ENCODE measurements at places on chromosomes 3 and 15.

DNA sequence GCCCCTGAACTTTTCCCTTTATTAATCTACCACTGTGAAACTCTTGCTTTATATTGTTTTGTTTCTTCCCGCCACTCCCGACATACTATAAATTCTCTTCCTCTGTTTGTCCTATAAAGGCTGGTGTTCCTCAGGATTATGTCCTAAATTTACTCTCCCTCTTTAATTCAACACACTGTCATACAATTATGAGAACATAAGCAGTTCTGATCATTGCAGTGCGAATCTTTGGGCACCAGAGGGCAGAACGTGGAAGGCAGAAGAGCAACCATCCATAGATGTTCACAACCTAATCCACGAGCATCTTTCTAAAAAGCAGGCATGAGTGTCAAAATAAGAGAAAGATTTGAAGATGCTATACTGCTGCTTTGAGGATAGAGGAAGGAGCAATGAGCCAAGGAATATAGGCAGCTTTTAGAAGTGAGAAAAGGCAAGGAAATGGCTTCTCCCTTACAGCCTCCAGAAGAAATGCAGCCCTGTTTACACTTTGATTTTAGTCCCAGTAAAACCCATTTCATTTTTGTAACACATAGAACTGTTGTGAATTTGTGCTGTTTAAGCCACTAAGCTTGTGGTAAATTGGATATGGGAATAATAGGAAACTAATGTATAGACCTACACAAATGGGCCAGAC is 179.4 kb downstream of the GBE1 start:
- peak; percentile 0 for DNase-seq

GRCh38 chr3:143383421-143383820 is 263.9 kb downstream of the CHST2 start:
- DNase-seq: no peak

- DNase-seq: no peak
These were observed 2.0 kb downstream of the FSTL1 start for GRCh38 chr3:120448756-120449155.

- no peak for DNase-seq
These were observed 15.7 kb upstream of the SERPINI2 start for GRCh38 chr3:167489571-167489970.

GRCh38 chr15:37638691-37639090 is 295.7 kb upstream of the TMCO5A start:
- DNase-seq: no peak

Measured in pulmonary artery endothelial cell (primary cell).